ENCODE measurements at places on chromosomes 6 and 20.

GRCh38 chr6:33882154-33882553 lies 78.4 kb upstream of the MLN start:
- no peak for DNase-seq

DNA sequence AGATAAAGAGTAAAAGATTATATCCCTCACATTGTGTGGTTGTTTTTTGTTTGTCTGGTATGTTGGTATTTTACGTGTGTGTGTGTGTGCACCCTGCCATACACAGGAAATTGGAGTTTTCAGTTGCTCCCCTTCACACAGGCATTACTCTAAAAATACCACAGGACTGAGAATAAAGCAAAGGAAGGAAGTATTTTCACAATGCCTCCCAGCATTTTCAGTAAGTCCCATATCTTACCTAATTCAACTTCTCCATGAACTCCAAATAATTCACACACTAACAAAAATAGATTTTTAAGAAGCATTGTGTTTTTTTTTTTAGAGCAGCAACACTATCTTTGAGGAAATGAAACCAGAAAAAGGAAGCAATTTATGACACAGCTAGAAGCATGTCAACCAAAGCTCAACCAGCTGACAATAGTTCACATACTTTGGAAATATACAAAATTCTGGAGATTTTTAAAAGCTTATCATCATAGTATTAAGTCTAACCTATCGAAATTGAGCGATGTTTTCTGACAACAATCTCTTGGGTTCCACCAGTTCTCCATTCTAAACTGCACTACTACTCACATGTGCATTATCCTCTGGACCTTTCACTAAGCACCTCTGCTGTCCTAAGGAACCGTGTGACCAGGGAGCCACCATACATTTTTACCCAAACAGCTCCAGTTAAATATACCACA lies 2.1 kb downstream of the UBE2J1 start:
- no peak for DNase-seq

DNA sequence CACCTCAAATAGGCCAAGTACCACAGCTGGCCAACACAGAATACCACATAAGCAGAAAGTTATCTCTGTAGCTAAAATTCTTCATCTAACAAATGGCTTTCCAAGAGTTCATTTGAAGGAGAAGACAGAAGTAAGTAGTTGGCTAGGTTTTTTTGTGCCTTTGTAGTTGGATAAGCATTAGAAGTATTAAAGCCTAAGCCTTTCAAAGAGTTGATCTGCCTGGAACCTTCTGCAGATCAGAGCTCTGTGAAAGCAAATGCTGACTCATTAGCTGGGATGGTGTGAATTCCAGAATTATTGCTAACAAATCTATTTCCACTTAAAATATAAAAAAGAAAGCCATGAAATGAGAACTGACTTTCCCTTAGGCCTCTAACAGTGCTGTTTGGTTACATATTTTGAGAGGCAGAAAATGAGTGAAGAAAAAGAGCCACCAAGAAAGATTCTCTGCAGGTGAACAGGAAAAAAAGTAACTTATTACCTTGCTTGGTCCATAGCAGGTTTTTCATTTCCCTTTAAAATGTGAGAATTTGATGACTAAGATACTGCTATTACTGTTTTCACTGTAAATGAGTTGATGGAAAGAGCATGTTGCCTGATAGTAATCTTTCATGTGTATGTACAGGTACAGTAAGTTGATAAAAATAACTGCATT lies 763.2 kb upstream of the FLRT3 start:
- DNase-seq = no peak

GRCh38 chr6:143804835-143805239 lies 38.3 kb upstream of the LTV1 start:
- no peak for DNase-seq

DNA sequence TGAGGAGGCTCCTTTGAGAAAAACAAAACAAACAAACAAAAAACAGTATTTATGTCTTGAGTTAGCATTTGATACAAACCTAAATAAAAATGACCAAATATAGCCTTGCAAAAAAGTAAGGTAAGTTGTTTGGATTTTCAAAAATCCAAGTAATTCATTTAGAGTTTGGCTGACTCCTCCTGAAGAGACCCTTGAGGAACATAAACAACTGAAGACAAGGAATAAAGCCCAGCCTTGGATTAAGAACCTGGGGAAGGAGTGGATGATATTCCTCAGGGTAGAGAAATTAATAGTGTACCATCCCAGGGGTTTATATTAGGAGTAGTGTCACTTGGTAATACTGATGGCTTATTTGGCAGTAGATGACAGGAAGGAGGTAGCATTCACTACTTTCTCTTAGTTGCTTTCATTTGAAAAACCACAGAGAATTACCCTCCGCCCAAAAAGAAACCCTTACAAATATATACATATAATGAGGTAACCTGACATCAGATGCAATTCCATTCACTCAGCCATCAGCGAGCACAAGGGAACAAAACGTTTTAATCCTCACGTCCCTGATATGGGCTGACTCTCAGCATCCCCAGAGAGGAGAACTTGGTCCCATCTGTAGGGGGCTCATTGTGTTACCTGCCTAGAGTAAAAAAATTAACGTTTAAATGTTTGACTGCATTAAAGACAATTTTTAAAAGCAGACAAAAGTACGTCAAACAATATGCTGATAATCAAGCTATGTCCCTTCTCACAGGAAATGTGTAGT lies 57.0 kb downstream of the SOBP start:
- no peak for DNase-seq

DNA sequence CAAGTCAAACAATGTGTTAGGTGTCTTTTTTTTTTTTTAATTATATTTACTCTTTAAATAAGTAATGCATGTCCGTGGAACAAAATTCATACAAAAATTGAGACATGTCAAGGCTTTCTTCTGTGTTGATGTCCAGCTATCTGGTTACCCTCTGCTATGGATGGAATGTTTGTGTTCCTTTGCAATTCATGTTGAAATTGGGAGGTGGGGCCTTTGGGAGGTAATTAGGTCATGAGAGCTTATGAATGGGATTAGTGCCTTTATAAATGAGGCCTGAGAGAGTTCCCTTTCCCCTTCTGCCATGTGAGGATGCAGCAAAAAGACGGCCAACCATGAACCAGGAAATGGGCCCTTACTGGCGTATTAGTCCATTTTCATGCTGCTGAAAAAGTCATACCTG lies 83.1 kb upstream of the KCNG1 start:
- DNase-seq = no peak

DNA sequence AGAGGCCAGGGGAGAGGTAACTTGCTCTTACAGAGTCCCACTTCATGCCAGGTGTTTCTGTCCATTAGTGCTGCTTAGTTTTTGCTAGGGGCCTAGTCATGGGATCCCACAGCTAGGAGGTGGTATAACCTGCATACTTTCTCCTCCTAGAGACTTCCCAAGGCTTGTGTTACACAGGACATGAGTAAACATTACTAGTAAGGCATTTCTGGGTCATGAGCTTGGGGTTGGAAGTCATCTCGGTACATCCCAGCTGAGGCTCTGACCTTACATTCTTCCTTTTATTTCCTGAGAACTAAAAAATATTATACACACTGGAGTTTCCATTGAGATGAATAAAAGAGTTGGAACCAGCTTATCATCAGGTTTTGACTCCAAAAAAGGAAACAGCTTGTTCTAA lies 20.9 kb upstream of the PNPLA1 start:
- no peak for DNase-seq

GRCh38 chr6:111761783-111762312 lies 111.4 kb downstream of the FYN start:
- no peak for DNase-seq

DNA sequence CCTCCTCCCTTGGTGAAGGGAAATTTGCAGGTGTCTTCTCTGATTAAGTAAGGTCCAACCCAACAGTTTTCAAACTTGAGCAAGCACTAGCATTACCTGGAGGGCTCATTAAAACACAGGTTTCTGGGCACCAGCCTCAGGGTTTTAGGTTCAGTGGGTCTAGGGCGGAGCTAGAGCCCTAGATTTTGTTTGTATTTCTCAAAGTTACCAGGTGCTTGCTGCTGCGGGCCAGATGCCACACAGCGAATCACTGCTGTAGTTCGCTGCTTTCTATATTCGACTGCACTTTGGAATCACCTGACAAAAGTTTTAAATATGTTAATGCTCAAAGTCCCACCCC lies 869 bp downstream of the COL21A1 start:
- DNase-seq = no peak

DNA sequence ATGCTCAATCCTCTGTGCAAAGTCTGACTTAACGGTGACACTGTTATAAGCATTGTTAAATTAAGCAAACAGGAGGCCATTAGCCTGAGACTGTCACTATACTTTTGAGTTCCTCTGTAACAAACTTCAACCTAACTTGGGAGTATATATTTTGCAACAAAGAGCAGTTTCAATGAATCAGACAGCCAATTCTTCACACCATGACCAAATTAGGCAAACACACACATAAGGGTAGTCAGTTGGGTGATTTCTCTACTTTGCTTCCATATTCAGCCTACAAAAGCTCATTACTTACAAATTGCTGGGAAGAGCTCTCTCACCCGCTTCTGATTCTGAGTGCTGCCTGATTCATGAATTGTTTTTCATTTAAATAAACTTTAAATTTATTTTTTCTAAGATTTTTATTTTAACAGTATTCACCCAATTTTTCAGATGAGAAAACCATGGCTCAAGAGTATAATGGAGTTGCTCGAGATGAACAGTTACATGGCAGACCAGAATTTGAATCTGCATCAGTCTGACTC lies 60.5 kb downstream of the HACE1 start:
- DNase-seq = no peak

- DNase-seq = no peak
These were observed 60.0 kb upstream of the EPB41L1 start for GRCh38 chr20:36094497-36094896.

GRCh38 chr20:34242879-34243278 lies 1.7 kb downstream of the ASIP start:
- DNase-seq = no peak

- DNase-seq = no peak
These were observed 295.7 kb downstream of the PHACTR1 start for GRCh38 chr6:13012296-13012695.

DNA sequence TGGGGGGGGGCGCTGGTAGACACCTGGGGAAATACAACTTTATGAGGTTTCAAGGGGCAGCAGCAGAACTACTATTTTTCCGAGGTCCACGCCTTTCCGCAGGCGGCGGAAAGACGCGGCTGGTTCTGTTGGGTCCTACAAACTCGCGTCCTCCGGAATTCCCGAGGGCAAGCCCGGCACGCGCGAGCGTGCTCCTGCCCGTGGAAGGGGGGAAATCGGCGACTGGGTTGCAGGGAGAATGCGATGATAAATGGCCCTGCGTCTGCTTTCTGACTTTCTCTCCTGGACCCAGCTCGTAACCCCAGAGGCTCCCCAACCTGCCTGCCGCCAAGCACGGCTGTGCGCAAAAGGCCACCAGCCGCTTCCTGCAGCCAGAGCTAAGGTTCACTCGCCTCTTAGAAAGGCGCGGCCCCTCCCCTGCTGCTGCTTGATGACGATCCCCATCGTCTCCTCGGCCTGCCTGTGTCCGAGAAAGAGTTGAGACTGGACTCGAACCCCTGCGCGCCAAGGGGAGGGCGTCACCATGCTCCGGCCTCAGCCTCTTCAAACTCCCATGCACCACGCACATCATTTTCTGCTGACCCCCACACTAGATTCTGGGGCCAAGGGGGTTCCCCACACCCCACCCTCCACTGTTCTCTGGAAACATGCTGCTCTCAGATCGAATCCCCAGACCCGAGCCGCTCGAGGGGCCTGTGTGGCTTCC lies 6.7 kb downstream of the FOXA2 start:
- no peak for DNase-seq

DNA sequence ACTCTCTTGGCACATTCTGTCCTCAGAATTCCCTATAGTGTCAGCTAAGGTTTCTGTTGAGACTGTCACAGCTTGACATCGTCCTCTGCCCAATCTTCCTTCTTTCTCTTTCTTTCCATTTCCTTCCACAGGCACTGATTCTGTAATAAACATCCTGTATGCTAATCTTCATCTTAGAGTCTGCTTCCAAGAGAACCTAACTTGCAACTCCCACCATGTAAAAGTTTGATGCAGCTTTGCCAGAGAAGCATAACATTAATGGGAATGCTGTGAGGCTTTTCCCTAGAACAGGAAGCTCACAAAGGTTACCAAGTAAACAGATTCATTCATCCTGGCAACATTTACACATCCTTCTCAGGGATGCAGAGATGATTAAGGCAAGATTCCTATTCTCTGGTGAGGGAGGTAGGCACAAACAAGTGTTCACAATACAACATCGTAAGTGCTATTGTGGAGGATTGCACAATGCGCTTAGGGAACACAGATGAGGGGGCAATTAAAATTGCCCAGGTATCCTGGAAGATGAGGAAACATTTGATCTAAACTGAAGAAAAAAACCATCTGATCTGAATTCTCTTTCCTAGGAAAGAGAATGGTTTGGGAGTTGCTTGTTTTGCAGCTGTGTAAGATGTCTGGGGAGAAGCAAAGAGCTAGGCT lies 74.7 kb downstream of the GRM1 start:
- DNase-seq = no peak

DNA sequence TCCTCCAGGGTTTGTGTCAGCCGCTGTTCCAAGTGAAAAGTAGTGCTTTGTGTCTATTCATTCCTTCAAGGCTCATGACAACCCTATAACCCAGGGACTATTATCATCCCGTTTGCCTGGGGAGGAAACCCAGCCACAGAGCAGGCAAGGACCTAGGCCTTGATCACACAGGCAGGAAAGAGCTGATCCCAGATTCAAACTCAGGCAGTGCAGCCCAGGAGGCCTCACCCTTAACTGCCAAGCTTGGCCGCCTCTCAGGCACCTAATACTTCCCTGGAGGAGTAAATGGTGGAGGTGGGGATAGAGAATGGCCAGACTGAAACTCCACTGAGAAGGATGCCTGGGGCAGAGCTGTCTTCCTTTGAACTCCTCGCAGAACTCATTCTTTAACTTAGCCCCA lies 215.1 kb upstream of the QKI start:
- DNase-seq = no peak

DNA sequence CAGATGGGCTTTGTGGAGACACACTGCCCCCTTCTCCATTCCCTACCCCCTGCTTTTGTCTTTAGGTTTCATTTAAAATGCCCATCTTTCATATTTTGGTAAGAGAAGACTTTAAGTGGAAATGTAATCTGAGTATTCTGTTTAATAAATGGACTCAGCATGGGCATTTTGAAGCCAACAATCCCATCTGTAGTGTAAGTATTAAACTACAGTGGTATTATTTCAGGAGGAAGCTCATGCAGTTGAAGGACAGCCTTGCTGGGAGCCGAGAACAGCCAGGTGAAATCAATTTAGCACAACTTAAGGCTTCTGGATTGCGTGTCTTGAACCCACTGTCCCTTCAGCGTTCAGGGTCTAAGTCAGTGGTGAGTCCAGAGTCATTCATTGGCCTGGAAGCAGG lies 63.5 kb downstream of the AKAP12 start:
- no peak for DNase-seq

GRCh38 chr6:56223995-56224394 lies 23.4 kb downstream of the COL21A1 start:
- DNase-seq = peak; percentile 80

DNA sequence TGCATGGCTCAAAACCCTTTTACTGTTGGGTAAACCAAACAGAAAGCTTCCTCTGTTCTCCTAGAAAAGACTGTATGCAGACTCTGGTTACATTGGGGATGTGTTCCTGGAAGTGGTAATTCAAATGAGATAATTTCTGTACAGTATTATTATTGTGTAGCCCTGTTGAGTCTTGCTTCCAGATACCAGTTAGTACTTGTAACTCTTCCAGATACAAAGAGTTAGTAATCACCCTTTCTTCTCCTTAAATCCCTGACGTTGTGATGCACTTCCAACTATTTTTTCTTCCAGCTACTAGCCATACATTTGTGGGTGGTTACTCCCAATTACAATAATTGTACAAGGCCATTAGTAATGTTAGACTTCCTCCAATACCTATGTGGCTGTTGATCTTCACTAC lies 42.3 kb upstream of the GRIK2 start:
- no peak for DNase-seq

GRCh38 chr6:6793388-6794250 lies 205.1 kb downstream of the LY86 start:
- no peak for DNase-seq

All from A549 (cell line).